CD4-positive, alpha-beta T cell (primary cell): ENCODE measurements at places on chromosomes 1 and 21. TPM values are rescaled to one million over a fixed set of nuclear protein-coding genes. Genes with fewer than 3 reads are reported as not detected.

DNA sequence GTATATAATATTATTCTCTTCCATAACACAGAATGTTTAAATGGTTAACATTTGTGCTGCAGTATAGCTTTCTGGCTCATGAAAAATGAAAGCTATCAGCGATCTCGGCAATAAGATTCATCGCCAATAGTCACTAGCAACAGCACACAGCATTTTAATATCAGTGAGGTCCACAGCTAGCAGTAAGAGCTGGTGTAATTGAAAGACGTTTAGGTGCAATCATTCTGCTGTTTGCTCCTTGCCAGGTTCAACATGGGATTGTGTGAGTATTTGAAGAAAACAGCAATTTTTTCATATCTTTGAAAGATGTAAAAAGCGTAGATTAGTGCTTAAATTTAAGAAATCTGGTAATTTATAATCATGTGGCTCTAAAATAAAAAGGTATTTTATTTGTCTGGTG lies 20.1 kb downstream of the PRKACB start:
- no peak overlapping the region for H3K4me3 ChIP-seq
- H3K4me1 ChIP-seq, result peaks cover 8% of the 10 kb centered on the region
- no peak overlapping the region for H3K27ac ChIP-seq
- H3K36me3 ChIP-seq, result no peaks in the 10 kb centered on the region
- no peak for DNase-seq
- no peaks in the 10 kb centered on the region for H3K27me3 ChIP-seq

- peaks cover 8% of the 10 kb centered on the region for H3K27me3 ChIP-seq
- H3K4me3 ChIP-seq, result no peak overlapping the region
- no peaks in the 10 kb centered on the region for H3K36me3 ChIP-seq
- no peaks in the 10 kb centered on the region for H3K4me1 ChIP-seq
Observed at GRCh38 chr1:184298440-184299405, 88.1 kb upstream of the C1orf21 start.

- H3K36me3 ChIP-seq, result no peaks in the 10 kb centered on the region
- peaks cover 4% of the 10 kb centered on the region for H3K4me1 ChIP-seq
Observed at GRCh38 chr21:39098696-39099200, 84.5 kb downstream of the PSMG1 start.

KMO gene
- not detected for total RNA-seq

SLC44A3 gene
- 0.27 TPM for total RNA-seq

SELL gene
- 216 TPM for total RNA-seq
